ENCODE measurements at places on chromosomes 13 and 19.

DNA sequence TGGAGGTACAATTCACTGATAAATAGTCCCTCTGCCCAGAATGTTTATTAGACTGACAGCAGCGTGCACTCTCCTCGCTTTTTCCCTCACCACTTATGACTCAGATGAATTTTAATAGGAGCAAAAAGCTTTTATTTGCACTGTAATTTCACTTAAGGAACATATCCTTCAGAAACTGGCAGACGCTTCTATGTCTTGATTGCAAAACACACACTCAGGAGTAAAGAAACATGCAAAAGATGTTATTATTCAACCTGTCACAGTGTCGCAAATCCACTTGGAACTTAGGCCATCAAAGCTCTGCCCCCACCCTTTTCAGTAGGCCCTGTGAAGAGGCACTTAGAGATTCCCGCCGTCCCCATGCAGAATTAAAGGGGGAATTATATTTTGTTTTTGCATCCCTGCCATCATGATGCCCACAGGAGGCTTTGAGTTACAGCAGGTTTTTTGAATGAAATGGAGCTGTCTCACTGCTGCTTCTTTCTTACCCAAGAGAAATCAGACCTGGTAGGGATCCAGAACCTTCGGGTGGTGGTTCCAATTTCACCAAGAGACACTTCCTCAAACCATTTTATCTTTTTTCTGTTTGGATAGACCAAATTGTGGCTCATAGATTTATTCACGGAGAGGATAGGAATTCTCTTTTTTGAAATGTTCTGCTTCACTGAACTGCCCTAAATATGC, 74.5 kb downstream of the GGACT start:
- no peak for DNase-seq

GRCh38 chr13:23506807-23507291, 63.4 kb upstream of the TNFRSF19 start:
- peak; percentile 92 for DNase-seq

GRCh38 chr13:49454388-49455006, 10.4 kb downstream of the SETDB2 start:
- DNase-seq, result peak; percentile 36

DNA sequence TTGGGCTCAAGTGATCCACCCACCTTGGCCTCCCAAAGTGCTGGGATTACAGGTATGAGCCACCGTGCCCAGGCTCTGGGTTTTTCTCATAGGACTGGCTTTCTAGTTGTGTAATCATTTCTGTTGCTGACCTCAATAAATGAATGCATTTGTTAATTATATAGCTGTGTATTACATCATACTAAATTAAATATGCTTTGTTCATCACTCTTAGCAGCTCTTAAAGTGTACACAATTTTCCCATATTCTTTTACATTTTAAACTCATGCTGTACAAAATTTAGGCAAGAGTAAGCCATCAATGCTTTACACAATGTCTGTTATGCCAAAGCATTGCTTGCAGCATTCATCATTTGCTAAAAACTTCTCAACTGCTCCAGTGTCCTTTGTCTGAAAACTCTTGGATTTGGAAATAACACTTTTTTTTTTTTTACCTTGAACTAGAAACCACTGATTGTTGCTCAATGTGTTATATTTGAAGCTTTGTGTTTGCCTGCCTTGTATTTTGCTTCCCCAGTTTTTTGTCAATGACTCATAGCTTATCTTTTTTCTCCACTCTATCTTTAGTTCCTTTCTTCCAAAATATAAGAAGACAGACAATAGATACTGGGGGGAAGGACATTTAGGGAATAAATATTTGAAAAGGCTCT, 31.4 kb downstream of the CCDC122 start:
- DNase-seq, result peak; percentile 82

DNA sequence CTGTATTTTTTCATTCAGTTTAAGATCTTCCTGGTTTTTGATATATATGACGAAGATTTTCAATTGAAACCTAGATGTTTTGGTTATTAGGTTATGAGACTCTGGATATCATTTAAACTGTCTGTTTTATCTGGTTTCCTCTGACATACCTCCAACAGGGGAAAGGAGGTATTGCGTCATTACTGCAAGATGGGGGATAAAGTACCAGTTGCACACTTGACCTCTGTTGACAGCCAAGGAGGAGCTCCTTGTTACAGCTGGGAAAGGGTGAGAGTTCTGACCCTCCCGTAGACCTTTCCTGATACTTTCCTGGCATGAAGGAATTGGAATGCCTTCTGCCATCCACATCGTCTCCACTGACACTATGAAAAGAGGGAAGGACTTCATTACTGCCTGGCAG, 82.0 kb upstream of the SHISA2 start:
- DNase-seq, result no peak
